AG09309 (cell line): ENCODE measurements at places on chromosomes 13 and 19.
A peak's percentile ranks its signal among the peaks of the same experiment; 100 is the strongest.

- no peak for DNase-seq
Observed at GRCh38 chr13:65677906-65678305, 1552.2 kb downstream of the PCDH9 start.

- DNase-seq = no peak
Observed at GRCh38 chr19:43752287-43752875, 2.4 kb downstream of the SMG9 start.

- no peak for DNase-seq
Observed at GRCh38 chr19:30158067-30158892, 213.9 kb upstream of the ZNF536 start.

DNA sequence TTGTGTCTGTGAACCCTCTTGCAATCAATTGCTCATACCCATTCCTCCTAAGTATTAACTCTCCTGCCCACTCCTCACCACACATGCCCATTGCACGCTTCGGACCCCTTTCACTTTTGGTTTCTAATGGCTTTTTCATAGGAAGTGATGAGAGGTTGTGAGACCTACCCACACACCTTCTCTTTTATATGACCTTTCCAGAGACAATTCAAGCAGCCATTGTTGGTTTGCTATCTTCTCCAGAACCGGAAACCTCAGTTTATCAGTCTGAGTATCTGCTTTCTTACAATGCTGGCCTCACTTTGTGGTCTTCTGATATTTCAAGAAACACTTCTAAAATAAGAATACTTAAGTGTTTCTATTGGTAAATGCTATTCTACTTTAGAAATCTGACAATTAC, 1550.8 kb upstream of the SLC10A2 start:
- no peak for DNase-seq

DNA sequence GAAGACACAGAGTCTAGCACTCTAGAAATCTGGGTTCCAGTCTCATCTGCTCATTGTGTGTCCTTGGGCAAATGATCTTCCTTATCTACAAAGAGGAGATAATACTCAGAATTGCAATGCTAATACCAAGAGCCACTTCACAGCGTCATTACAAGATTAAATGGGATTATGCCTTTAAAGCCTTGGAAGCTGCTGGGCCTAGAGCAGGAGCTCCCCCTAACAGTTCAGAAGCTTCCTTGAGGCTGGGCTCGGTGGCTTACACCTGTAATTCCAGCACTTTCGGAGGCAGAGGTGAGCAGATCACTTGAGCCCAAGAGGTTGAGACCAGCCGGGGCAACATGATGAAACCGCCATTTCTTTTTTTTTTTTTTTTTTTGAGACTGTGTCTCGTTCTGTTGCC, 27.6 kb downstream of the AP2S1 start:
- no peak for DNase-seq

DNA sequence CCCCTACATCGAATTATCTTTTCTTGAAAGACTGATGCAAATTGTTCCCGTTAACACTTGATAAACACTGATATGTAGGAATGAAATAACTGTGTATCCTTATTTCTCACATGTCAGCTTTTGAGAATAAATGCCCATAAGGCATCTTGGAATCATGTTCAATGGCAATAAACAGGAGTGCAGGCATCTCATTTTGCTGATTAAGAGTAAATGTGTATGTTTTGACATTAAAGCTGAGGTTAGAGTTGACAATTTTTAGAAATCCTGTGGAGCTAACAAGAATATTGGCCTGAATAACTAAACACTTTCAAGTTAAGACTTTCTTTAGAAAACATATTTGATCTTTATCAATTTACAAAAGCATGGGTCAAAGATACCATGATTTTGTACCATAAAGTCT, 646.2 kb upstream of the MIR17HG start:
- DNase-seq = no peak

DNA sequence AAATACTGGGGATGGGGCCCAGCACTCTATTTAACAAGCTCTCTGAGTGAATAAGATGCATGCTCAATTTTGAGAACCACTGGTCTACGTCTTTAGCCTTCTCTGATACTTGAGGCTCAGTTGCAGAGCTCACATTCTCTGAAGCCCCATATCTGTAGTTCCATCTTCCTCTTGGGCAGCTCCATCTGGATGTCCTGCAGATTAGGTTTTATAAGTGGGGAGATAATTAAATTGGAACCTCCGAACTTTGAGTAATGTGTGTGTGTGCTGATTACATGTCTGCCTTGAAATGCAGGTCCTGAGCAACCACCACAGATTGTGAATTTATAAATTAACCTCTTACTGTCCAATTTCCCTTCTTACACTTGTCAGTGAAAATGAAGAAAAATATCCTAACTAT, 7.2 kb upstream of the RASL11A start:
- no peak for DNase-seq

- DNase-seq = no peak
Observed at GRCh38 chr19:10074153-10074552, 12.0 kb upstream of the SHFL start.

GRCh38 chr19:51066393-51067186, 1.7 kb upstream of the KLK13 start:
- no peak for DNase-seq

- no peak for DNase-seq
Observed at GRCh38 chr13:66335626-66336025, 894.5 kb downstream of the PCDH9 start.

GRCh38 chr13:112431734-112432133, 55.6 kb downstream of the SPACA7 start:
- DNase-seq = no peak

DNA sequence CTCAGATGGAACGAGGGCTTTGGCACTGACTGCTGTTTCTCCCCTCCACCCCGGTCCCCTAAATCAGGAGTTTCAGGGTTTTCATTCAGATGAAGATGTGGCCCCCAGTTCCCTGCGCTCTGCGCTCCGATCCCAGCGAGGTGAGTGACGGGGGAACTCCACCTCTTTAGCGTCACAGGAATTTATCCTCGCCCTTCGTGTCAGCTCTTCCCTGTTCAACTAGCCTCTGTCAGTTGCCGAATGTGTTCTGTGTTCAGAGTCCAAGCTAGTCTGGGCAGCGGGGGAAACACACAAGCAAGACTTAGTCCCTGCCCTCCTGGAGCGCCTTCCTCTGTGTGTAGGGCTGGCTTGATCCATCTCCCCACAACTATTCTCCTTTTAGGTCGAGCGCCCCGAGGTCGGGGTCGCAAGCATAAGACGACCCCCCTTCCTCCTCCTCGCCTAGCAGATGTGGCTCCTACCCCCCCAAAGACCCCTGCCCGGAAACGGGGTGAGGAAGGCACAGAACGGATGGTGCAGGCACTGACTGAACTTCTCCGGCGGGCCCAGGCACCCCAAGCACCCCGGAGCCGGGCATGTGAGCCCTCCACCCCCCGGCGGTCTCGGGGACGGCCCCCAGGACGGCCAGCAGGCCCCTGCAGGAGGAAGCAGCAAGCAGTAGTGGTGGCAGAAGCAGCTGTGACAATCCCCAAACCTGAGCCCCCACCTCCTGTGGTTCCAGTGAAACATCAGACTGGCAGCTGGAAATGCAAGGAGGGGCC, 1.8 kb downstream of the KMT2B start:
- DNase-seq = no peak

- DNase-seq = no peak
Observed at GRCh38 chr13:51879133-51879532, 17.4 kb downstream of the CCDC70 start.

DNA sequence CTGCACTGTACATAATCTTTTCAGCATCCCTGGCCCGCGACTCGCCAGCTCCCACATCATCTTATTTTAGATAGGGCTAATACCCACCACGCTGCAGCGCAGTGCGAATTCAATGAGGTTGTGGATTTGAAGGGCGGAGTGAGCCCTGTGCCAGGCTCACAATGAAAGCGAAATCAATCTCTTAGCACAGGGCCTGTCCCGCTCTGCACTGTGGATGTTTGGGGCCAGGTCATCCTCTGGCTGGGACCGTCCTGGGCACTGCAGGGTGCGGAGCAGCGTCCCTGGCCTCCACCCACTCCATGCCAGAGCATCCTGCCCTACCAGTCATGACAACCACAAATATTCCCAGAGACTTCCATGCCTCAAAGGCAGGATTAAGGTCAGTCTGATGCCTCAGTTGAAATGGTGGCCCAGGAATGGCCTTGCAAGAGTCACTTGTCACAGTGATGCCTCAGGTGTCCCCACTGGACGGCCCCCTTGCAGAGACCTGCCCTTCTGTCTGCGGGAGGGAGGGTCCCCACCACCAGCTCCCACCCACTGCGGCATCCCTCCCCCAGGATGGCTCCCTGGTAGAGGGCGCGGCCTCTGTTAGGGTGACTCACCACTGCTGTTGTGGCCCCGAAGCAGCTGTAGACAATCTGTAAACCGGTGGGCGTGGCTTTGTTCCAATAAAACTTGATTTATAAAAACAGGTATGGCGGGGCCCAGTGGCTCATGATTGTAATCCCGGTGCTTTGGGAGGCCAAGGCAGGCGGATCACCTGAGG, 5.6 kb downstream of the UHRF1 start:
- DNase-seq = peak; percentile 45

DNA sequence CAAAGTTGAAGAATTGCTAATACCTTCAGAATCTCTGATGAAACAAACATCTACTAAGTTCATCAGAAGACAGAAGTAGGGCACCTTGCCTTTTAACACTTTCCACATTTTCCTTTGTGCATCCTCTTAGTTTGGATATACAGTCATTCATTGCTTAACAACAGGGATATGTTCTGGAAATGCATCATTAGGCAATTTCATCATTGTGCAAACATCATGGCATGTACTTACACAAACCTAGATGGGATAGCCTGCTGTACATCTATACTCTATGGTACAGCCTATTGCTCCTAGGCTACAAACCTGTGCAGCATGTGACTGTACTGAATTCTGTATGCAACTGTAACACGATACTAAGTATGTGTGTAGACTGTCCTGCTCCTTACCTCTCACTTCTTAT, 169.8 kb downstream of the SUCLA2 start:
- DNase-seq = no peak

- DNase-seq = no peak
Observed at GRCh38 chr13:72696579-72696978, 30.9 kb downstream of the MZT1 start.

DNA sequence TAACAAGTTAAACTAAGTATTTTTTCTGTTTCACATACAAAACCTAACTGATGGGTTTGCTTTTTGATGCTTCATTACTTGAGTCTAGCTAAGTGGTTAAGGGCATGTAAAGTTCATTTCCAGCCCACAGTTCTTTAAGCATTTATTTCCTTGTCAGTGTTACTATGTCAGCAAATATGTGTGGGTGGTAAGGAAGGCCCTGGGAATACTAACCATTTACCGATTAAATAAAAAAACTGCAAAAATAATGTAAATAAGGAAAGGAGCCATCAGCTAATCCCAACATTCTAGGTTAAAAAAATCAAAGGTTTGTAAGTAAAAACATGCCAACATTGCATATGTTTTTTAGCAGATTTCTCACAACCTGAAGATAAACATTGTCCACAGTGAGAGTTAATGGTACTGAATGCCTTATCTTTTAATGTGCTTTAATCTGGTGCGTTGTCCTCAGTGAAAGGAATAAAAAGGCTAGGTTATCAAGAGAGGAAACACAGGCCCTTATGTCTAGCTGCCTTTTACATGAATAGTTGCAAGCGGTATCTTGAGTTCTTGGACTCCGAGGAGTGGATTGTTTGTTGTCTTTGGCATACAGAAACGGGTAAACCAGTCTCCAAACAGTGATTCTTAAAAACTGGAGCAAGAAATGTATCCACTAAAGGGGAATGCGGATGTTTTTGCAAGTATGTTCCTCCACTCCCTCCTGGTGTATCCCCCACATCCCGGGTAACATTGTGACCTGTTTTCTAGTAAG, 949.6 kb upstream of the SLC10A2 start:
- no peak for DNase-seq

DNA sequence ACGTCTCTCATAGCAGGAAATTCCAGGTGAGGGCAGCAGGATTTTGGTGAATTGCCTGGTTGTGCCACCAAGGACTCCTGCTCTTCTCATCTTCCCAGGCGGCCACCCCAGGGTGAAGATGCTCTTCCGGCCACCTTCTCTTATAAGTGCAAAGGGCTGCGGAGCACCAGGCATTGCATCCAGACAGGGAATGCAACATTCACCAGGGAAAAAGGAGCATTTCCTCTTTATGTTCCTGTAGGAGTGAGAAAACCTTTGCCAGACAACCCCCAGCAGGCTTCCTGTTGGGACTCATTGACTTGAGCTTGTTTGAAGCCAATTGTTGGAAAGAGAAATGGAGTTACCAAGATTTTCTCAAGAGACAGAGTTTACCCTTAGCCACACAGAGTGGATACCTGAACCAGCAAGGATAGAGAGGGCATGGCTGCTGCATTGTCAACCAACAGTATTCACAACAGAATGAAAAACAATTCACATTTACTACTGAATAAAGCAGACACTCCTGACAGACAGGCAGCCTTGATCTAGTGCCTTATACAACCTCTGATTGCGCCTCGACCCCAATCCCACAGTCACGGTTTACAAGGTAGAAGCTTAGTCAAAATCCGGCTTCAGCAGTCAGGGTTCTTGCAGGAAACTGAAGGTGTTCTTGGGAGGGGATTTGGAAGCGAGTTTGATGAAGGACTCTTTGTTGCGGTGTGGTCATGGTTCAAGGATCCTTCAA, 1.8 kb upstream of the ATP11A start:
- no peak for DNase-seq

- no peak for DNase-seq
Observed at GRCh38 chr13:83219832-83220231, 662.4 kb downstream of the SLITRK1 start.

DNA sequence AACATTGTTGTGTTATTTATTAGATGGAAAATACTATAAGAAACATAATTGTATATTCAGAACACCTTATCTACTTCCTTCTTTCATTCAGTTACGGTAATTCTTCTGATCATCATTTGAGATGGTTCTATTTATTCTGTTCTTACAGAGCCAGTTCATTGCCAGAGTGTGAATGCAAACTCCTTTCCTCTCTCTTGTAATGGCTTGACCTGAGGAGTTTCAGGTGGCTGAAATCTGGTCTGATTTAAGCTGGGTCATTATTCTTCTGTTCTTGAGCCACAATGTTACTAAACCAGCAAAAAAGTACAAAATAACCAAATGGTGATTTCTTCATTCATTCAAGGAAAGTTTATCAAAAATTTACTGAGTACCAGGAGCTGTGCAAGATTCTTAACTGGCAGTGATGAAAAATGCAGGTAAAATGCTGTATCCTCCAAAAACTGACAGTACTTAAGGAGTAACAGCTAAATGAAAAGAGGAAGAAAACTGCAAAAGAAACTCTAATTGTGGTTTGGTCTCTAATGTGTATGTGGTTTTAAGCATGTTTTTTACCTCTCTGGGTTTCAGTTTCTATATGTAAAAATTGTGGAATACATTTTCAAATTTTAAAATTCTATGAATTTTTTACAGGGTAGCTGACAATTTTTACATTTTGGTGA, 182.4 kb upstream of the UFM1 start:
- DNase-seq = no peak

- no peak for DNase-seq
Observed at GRCh38 chr19:44783545-44783944, 5.9 kb downstream of the CBLC start.

GRCh38 chr13:64688893-64689677, 2541.1 kb downstream of the PCDH9 start:
- DNase-seq = no peak

- DNase-seq = no peak
Observed at GRCh38 chr19:29450306-29450705, 75.5 kb upstream of the VSTM2B start.
